ENCODE measurements at places on chromosomes 6 and 20.

- no peak for DNase-seq
Measured at GRCh38 chr20:18466574-18466893, 296 bp downstream of the DZANK1 start.

GRCh38 chr20:1209447-1210387 is 6.5 kb downstream of the C20orf202 start:
- DNase-seq, result no peak

DNA sequence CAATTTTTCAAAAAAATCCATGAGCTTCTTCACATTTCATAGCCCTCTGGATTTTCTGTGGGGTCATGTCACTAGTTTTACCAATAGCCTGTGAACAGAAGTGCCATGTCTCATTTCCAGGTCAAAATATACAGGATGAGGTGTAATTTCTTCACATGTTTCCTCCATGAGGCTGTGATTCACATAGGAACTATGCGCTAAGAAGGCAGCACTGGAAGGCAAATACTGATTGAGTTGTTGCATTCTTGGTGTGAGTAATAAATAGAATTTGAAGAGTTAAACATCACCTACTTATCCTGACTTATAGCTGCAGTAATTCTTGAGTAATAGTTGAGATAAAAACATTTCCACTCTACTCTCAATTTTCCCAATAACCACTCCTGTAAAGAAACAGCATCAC is 442.3 kb downstream of the HAO1 start:
- DNase-seq, result peak; percentile 86

DNA sequence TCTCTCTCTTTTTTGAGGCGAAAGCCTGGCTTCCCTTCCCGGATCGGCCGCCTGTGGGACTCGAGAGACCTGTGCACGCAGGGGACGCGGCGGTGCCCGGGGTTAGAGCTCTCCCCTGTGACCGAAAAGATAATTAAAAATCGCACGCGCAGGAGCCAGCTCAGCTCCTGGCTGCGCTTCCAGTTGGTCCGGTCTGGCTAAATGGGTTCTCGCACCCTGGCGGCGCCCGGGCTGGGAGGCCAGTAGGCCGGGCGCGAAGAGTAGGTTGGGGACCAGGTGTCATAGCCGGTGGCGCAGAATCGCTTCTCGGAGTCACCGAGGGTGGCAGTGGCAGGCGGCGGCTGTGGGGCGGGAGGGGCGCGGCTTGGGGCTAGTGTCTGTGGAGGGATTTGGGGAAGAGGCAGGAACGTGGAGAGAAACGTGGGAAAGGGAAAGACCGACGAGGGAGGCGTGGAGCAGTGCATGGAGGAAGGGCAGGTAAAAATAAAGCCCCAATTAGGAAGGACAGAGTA is 41.9 kb upstream of the SUPT3H start:
- DNase-seq, result peak; percentile 71

Measured in fibroblast of pulmonary artery (primary cell).